ENCODE measurements at places on chromosomes 12 and 14.
A peak's percentile ranks its signal among the peaks of the same experiment; 100 is the strongest.

GRCh38 chr12:103877934-103878510 is 37.0 kb upstream of the NT5DC3 start:
- peak; percentile 62 for DNase-seq

DNA sequence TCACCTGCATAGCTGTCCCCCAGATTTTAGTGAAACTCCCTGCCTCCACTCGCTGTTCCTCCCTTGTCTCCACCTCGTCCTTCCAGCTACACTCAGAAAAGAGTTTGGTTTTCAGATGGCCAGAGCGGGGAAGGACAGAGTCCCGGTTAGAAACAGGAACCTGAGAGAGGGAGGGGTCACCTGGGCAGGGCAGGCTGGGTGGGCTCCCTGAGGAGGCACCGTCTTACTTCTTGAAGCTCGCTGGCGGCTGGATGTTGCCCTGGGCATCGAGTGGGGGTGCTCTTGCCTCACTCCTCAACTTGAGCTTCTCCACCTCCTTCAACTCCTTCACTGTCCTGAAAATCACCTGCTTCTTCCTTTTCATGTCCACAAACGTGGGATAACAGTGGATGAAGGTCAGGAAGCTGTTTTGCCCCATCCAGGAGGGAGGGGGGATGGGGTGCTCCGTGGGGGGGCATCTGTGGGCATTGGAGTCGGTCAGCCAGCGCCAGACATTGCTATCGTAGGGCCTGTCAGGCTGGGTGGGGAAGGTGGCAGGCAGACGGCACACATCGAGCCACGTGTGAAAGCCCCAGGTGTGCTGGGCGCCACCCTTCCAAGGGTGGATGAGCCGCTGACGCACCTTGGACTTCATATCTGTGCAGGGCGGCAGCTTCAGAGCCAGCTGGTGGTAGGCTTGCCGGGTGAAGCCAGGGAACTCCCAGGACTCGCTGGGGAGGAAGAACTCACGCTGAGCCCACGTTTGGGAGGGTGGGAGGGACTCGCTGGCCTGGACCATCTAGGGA is 2.0 kb downstream of the TEX52 start:
- DNase-seq, result no peak

- DNase-seq, result no peak
Measured at GRCh38 chr12:80892597-80893445, 44.9 kb downstream of the LIN7A start.

- DNase-seq, result no peak
Measured at GRCh38 chr14:63046339-63047268, 1.3 kb upstream of the KCNH5 start.

- DNase-seq, result no peak
Measured at GRCh38 chr14:58722441-58722840, 84.7 kb downstream of the DACT1 start.

- peak; percentile 70 for DNase-seq
Measured at GRCh38 chr12:51926718-51927117, 19.4 kb downstream of the ACVRL1 start.

DNA sequence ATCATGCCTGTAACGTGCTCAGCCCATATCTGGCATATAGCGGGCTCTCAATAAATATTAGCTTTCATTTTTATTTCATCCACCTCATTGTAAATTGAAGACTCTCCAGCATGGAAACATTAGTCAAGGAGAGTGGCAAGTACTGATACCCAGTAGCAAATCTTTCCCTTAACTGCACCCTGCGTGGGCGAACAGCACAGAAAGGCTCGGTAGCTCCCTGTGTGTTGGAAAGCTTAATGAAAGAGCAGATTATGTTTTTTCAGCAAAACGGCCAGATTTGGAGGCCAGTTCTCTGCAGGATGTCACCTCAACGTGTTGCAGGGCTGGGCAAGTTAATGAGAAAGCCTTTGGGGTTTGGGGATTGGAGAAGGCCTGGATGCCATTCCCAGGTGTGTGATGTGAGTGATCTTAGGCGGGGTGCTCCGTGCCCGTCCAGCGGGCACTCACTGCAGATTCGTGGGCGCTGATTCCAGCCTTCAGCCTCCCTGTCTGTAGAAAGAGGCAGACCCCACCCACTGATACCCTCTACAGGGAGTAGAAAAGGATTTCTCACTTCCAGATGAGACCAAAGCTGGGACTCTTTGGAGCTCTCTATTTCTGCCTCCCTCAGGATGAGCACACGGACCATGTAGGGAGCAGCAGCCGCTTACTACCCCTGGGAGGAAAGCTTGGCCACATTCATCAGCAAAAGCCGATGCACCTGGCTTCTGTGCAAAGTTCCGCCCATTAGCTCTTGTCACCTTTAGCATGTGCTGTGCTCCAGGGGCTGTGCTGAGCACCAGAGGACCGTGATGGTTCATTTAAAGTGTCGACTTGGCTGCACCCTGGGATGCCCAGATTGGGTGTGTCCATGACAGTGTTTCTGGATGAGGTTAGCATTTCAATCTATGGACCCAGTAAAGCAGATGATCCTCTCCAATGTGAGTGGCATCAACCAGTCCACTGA is 29.1 kb downstream of the C14orf132 start:
- DNase-seq, result no peak

DNA sequence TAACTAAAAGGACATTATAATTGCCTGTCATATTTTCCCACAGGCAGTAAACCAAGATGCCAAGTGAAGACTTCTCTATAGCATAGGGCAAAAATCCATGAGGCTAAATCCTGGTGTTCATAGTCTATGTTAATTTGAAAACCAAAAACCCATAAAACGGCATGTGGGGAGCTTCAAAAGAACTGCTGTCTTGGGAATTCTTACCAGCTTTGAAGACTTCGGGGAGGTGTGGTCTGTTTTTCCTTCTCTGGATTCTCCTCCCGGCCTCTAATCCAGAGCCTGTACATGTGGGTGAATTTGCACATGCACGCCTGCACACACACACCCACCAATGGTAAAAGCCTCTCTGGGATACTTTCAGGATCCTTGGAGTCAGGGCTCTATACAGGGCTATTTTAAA is 61.9 kb upstream of the IFNG-AS1 start:
- no peak for DNase-seq

DNA sequence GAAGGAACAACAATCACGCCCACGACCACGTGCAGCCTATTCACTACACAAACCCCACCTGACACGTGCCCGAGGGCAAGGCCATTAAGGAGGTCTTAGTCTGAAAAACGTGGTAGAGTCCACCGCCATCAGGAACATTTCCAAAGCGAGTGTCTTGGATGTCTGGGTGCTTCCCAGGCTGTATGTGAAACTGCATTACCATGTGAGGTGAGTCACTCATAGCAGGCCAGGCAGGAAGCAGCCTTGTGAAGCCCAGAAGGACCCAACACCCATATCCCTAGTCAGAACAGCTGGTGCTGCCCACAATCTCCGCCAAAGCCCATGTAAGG is 3.3 kb upstream of the KRT79 start:
- no peak for DNase-seq

DNA sequence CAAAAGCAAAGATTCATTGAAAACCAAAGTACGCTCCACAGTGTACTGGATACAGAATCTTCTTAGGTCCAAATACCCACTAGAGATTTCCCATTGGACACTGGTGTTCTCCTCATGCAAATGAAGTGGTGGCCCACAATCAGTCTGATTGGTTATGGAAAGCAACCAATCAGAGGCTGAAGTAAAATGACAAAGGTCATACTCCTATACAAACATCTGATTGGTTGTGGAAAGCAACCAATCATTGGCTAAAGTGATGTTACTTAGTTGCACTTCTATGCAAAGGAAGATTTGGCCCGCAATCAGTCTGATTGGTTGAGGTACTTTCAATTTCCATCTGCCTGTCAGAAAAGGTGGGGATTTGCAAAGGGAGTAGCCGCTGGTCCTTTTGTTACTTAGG is 1.3 kb upstream of the WASHC3 start:
- DNase-seq, result peak; percentile 25

DNA sequence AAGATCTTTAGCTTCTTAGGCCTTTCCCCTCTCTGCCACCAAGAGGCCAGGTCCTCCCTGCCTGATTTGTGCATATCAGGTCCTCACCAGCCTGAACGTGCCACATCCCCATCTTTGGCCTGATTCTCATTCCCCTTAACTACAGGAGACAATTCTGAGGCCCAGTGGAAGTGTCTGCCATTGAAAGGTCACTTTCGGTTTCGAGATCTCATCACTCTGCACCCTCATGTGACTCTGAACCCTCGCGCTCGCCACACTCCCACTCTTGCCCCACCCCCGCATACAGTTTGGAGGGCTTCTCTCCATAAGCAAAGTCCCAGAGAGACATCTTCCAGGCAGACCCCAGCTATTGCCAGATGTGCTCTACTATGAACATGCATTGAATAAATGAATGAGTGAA is 189.0 kb downstream of the NTF3 start:
- no peak for DNase-seq

- no peak for DNase-seq
Measured at GRCh38 chr12:92503971-92504593, 198.7 kb upstream of the PLEKHG7 start.

GRCh38 chr14:94474581-94475031 is 1.4 kb downstream of the SERPINA9 start:
- DNase-seq, result no peak

DNA sequence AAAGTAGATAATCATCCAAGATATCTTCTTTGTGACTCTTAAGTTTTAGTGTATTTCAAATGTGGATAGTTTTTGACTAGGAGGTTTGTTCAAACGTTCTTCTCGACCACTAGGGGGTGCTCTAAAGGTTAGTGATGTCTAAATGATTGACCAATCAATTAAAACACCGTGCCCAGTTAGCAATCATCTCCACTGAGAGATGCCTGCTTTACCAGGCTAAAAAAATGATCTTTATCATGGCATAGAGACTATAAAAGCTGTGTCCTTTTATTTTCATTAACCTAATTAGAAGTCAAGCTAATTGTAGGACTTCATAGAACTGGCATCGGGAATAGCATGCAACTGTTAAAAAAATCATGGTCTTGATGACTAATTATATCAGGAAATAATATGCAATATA is 153.9 kb downstream of the PRKCH start:
- DNase-seq, result peak; percentile 62

DNA sequence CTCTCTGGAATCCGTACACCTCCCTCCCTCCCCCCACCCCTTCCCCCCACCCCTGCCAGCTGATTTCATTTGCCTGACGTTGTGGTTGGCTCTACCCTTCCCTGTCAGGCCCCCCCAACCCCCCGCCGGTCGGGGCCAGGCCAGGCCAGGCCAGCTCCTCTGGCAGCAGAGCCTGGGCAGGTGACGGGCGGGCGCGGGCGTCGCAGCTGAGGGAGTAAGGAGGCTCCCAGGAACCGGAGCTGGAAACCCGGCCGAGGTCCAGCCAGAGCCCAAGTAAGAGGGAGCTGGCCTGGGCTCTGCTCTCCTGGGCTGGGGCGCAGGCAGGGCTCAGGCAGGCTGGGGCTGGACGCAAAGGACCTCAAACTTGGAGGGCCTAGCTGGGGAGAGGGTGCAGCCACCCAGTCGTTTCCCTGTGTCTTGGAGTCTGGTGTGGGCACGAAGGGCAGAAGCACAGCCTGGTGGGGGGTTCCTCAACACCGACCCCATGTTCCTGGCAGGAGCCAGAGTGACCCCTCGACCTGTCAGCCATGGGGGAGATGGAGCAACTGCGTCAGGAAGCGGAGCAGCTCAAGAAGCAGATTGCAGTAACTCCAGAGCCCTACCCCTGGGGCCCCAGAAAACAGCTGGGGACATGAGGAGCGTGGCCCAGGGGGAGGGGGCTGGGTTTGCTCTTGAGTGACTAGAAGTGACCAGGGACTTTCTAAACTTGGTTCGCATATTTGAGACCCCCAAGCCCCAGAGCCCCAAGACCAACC is at the start of gene GNB3:
Gene GNB3 (plus strand): TSS at position 165 of the 755 bp plus-strand sequence. CDS start 363 bp downstream, at position 528.
- DNase-seq, result no peak

DNA sequence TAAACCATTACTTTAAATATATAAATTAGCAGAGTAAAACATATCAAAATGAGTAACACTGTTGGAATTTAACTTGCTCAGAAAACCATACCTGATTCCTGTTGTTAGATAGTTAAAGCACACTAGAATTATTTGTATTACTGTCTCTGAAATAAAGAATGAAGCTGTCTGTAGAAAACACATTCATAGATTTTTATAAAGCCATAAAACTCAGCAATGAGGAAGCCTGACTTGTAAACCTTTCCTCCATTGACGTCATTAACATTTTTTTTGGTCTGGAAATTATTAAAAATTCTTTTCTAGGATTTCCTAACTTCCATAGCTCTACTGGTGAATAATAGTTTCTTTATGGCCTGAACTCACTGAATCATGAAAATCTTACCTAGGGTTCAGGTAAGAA is 147.6 kb downstream of the BRMS1L start:
- DNase-seq, result no peak

- no peak for DNase-seq
Measured at GRCh38 chr12:15650399-15651128, 138.6 kb downstream of the EPS8 start.

GRCh38 chr14:21267431-21267845 is 1.8 kb downstream of the HNRNPC start:
- DNase-seq, result no peak

- no peak for DNase-seq
Measured at GRCh38 chr14:75499084-75499875, 23.0 kb upstream of the BATF start.

DNA sequence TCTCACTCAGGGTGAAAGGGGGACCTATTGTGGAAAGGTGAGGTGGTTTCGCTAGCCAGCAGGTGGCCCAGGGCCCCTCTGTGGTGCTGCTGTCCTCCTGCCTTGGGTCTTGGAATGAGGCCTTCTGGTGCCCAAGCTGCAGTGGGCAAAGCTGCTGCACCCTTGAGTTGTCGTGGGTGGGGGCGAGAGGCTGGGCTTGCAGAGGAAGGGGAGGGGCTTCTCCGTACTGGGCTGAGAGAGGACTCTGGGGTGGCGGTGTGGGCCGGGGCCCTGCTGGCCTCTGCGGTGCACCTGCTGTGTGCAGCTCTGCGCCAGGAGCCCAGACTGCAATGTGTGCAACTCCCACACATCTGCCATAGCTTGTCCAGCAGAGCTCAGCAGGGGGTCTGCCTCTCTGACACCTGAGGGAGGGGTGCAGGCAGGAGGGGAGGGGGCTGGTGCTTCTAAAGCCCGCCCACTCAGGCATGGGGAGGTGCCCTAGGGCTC is 145.8 kb downstream of the KIF26A start:
- no peak for DNase-seq

All from Jurkat, Clone E6-1 (cell line).